ENCODE measurements at places on chromosomes 2 and 18.
A peak's percentile ranks its signal among the peaks of the same experiment; 100 is the strongest.

DNA sequence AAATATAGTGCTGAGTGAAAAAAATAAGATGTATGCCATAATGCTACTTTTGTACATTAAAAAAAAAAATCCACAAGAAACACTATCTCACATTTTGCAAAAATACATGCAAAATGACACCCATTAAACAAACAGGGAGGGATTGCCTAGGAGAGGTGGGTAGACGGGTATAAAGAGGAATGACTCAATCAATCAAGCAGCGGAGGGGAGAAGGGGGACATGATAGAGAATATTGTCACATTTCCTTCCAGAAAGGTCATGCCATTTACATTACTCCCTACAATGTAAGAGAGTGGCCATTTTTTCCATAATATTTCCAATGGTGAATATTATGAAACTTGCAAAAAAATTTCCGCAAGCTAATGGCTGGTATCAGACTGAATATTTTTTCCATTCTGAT, 542.3 kb upstream of the TNP1 start:
- no peak for DNase-seq

GRCh38 chr2:573805-574392, 103.3 kb downstream of the TMEM18 start:
- DNase-seq: no peak

GRCh38 chr2:158464426-158465281, 7.9 kb downstream of the PKP4 start:
- DNase-seq: no peak

GRCh38 chr2:180983468-180984242, 3.2 kb downstream of the UBE2E3 start:
- DNase-seq: peak; percentile 56

- peak; percentile 96 for DNase-seq
Measured at GRCh38 chr2:28390746-28391563, 1.7 kb upstream of the FOSL2 start.

GRCh38 chr18:21307578-21307977, 65.5 kb downstream of the GREB1L start:
- DNase-seq: no peak

- DNase-seq: peak; percentile 46
Measured at GRCh38 chr2:160252278-160252887, 52.3 kb upstream of the ITGB6 start.

GRCh38 chr2:100272841-100273329, 49.4 kb downstream of the LONRF2 start:
- DNase-seq: no peak

DNA sequence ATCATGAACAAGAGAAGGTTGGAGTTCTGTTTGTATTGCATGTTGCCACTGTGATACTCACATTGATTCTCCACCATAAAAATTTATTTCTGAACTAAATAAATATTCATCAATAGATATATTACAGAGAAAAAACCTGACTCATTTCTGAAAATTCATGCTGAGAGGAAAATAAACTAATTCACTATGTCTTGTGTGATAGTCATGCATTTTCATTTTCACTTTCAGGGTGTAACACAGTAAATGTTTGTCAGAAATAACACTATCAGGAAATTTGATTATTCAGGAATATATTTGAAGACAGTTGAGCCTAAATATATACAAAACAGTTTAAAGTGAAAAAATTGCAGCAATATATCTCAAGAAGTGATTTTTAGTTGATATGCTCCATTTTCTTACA, 335.2 kb downstream of the KCNJ3 start:
- DNase-seq: no peak

- DNase-seq: peak; percentile 15
Measured at GRCh38 chr2:234292205-234292961, 204.5 kb downstream of the ARL4C start.

DNA sequence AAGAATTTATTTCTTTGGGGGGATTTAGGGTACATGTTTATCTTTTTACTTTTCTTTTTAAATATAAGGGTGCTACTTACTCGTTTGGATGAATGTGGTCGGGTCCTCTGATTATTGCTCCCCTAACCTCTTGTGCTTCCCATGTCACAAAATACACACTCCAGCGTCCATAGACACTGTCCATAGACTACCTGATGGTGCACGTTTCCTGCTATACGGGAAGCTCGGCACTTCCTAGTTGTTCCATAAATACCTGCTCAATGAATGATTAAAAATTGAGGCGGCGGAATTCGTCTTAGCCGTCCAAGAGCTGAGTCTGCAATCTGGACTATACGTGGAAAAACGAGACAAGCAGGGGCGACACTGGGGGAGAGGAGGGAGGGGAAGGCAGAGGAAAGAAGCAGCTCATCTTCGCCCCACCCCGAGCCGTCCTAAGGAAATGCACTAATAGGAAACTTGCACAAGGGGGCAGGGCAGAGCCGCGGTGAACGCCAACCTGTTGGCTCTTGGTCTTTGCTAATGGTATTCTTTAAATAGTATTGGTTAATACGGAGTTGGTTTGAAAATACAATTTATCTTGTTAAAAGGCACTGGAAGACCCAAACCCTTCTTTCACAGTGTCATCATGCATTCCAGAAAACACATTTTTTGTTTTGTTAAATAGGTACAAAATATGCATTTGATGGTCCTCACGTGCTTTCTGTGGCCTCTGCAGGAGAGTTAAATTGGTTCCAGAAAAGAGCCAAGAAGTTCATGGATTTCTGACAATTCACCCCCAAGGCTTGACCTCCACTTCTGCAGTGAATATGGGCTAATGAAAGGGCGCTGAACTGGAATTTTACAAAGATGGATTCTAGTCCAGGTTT, 73.0 kb upstream of the KCTD1 start:
- DNase-seq: peak; percentile 10

DNA sequence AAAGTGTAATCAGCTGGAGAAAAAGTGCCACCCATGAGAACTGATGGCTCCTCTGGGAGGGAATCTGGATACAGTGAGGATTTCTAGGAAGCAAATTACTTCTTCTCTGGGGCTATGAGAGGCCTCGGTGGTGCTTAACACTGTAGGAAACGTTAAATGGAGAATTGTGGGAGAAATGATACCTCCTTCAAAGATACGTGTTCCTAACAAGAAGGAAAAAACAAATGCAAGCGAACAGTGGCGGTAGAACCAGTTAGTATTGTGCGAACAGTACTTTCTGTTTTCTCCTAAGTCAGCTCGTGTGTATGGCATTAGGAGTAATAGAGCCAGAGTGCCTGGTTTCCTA, 587 bp upstream of the MTIF2 start:
- DNase-seq: peak; percentile 5

DNA sequence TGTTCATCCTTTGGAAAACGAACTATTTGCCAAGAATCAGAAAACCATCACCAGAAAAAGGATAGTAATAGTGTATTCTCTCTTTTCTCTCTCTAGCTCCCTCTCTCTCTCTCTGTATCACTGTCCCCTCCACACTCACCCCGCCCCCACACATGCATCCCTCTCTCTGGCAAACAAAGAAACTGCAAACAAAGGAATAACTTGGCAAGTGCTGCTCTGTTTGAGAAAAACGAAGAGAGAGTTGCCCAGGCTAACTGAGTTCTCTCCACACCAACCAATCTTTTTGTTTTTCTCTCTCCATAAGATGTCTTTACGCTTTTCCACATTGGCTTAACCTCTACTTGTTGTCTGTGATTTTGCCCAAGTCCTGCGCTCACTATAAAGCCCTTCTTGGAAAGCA, 316.2 kb downstream of the EPHA4 start:
- DNase-seq: no peak
